Activated naive CD4-positive, alpha-beta T cell treated with Interleukin-2 at 50 U/mL for 16 hours (primary cell): ENCODE measurements at places on chromosomes 3 and 15.

- DNase-seq, result no peak
Measured at GRCh38 chr15:48794697-48795134, 16.2 kb downstream of the CEP152 start.

GRCh38 chr3:173630849-173631248 is 233.3 kb downstream of the NLGN1 start:
- no peak for DNase-seq

DNA sequence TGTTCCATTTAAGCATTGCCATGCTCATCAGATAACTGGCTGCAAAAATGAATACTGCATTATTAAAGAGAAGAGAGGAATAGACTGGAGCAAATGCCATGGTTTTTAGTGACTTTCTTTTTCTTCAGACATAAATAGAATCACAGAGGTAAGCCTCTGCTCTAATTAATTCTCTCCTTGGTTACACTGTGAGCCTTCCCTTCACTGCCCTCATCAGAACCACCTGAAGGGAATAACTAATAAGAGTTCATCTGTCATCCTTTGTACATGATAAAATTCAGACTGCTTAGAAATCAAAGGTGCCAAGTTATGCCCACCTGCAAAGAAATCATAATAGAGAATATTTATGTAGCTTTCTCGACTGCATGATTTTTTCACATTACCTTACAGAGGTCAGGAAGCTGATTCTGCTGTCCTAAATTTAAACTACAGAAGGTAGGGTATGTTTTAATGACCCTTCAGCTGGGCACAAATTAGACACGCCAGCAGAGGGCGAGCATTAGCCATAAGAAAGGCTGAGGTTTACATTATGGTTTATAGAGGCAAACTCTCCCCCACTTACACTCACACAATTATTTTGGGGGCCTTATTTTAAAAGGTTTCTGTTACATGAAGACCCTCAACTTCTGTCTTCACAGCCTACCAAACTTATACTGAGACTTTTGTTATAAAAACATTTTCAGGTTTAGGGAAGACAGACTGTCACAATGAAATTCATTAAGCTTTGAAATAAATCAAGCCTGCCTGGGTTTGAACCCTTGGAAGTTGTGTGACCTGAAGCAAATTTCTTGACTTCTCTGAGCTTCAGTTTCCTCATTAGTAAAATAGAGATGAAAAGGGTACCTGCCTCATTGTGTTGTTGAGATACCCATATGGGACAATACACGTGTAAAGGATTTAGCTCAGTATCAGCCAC is 15.3 kb upstream of the UNC13C start:
- DNase-seq, result peak; percentile 2

DNA sequence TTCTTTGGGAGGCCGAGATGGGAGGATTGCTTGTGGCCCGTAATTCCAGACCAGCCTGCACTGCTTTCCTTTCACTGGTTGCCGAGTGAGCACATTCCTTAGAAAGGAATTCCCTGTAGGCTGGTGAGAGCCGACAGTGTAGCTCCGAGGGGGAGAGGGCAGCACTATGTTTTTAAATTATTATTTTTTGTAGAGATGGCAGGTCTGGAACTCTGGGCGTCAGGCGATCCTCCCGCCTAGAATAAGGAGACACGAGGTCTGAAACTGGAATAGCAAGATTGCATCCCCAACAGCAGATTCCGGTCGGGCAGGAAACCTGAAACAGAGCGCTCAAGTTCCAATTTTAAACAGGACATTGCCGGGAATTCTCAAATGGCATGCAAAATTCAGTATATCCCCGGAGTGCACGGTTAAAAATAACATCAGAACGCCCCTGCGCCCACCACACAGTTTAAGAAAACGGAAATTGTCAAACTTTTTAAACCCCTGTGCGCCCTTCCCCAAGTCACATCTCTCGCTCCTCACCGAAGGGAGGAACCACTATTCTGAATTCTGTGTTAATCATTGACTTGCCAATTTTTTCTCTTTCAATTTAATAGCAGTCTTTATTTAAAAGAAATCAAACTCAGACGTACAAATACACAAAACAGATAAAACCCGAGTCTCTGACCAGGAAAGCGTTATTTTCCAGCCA is 643 bp upstream of the RNU5B-1 start:
- peak; percentile 14 for DNase-seq

DNA sequence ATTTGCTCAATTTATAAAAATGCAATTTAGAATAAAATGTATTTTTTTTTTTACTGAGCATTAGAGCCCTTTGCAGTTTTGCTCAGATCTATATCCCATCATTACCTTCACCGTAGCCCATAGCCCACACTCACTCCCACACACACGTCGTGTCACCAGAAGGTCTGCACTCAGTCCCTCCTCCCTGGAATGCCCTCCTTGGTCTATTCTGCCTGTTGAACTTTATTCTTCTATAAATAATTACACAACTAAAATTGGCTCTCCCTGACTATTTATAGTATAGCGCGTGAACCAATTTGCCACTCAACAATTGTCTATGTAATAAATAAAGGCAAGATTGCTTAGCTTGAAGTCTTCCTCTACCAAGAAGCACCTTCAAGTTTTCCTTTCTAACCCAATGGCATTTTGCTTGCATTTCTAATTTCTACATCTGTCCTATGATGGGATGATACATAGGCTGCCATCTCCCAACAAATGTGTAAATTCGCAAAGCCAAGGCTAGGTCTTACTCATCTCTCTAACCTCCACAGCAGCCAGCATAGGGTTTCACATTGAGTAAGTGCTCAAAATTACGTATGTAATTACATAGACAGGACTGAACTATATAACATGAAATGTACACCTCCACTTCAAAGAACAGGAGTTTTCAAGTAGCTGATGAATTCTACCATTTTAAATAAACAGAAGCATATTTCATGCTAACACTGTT is 172.0 kb upstream of the HES1 start:
- DNase-seq, result peak; percentile 4

- no peak for DNase-seq
Measured at GRCh38 chr15:92062505-92062904, 209.0 kb downstream of the SLCO3A1 start.

DNA sequence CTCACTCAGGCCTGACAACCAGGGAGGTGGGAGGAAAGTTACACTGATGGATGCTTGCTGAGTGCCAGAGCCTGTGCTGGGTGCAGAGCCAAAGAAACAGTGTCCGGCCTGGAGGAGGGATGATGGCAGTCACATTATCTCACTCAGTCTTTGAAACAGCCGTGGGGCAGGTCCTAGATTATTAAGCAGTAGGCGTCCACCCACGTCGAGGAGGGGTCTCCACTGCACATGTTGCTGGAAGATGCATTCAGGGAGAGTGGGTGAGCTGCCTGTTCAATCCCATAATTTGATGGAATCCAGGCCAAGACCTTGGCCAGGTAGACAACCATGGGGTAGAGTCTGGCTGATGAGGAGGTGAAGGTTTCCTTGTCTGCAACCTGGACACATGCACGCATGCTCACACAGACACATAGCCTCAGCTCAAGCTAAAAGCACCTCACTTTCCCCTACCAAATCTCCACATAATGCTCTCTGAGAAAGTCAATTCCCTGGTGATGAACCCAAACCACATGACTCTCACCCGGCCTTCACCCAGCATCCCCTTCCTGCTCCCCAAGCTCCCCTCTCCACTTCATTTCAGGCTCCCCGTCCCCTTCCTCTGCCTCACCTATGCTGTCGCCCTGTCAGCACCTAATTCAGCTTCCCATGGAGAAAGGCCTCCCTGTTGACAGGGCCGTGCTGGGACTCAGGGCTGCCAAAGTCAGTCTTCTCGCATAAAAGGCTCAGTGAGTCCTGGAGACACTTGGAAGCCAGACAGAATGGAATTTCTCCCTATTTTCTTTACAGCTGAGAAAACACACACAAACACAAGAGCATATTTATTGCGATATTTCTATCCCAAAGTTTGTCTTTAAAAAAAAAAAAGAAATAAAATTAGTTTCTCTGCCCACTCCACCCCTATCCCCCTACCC is 29.8 kb downstream of the ACAN start:
- DNase-seq, result no peak

- DNase-seq, result no peak
Measured at GRCh38 chr3:112090887-112091586, 4.8 kb downstream of the C3orf52 start.

- DNase-seq, result no peak
Measured at GRCh38 chr3:6860149-6860953, 564 bp upstream of the GRM7 start.

GRCh38 chr15:99662903-99663302 is 70.3 kb downstream of the LYSMD4 start:
- DNase-seq, result no peak

DNA sequence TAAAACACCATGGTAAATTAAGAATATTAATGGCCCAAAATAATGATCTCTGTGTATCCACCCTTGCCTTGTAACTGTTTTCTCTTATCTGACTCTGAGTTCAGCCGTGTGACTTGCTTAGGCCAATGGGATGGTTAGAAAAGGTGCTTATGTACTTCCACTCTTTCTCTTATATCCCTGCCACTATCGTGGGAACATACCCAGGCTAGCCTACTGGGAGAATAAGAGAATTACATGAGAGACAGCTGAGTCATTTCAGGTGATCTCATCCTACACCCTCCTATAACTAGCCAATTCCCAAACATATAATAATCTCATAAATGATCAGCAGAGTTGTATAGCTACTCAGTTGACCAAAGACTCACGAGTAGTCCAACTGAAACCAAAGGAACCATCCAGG is 98.3 kb upstream of the ABI3BP start:
- no peak for DNase-seq

- no peak for DNase-seq
Measured at GRCh38 chr3:72818905-72819304, 29.3 kb downstream of the SHQ1 start.

- DNase-seq, result peak; percentile 51
Measured at GRCh38 chr3:60010781-60011180, 961.0 kb upstream of the CFAP20DC start.

- DNase-seq, result no peak
Measured at GRCh38 chr3:48593337-48593736, 1.8 kb downstream of the COL7A1 start.

DNA sequence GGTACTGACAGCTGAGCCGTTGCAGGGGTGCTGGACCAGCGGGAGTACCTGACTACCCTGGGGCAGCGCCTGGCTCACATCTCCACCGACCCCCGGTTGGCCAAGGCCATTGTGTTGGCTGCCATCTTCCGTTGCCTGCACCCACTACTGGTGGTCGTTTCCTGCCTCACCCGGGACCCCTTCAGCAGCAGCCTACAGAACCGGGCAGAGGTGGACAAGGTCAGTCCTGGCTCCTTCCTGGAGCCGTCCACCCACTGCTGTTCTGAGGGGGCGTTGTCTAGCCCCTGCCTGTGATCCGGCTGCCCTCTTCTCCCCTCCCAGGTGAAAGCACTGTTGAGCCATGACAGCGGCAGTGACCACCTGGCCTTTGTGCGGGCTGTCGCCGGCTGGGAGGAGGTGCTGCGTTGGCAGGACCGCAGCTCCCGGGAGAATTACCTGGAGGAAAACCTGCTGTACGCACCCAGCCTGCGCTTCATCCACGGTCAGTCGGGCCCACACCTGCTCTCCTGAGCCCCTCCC is 45.7 kb downstream of the DHX30 start:
- no peak for DNase-seq
